ENCODE measurements at places on chromosomes 11 and 22.

GRCh38 chr11:80420374-80420773 lies 979.5 kb upstream of the TENM4 start:
- DNase-seq, result no peak

- DNase-seq, result peak; percentile 15
Observed at GRCh38 chr11:122159173-122159721, 43.2 kb upstream of the BLID start.

GRCh38 chr11:89321401-89321800 lies 143.7 kb downstream of the TYR start:
- DNase-seq, result no peak

- DNase-seq, result no peak
Observed at GRCh38 chr11:121291319-121291718, 1.3 kb upstream of the SC5D start.

GRCh38 chr22:31923136-31923535 lies 21.2 kb upstream of the YWHAH start:
- no peak for DNase-seq

- DNase-seq, result peak; percentile 88
Observed at GRCh38 chr11:120324932-120325810, at the start of gene TLCD5. Gene TLCD5 (plus strand): TSS chr11:120325299. CDS start chr11:120327442, 2,143 bp downstream.

GRCh38 chr22:37547251-37547741 lies 13.0 kb upstream of the CDC42EP1 start:
- DNase-seq, result no peak

DNA sequence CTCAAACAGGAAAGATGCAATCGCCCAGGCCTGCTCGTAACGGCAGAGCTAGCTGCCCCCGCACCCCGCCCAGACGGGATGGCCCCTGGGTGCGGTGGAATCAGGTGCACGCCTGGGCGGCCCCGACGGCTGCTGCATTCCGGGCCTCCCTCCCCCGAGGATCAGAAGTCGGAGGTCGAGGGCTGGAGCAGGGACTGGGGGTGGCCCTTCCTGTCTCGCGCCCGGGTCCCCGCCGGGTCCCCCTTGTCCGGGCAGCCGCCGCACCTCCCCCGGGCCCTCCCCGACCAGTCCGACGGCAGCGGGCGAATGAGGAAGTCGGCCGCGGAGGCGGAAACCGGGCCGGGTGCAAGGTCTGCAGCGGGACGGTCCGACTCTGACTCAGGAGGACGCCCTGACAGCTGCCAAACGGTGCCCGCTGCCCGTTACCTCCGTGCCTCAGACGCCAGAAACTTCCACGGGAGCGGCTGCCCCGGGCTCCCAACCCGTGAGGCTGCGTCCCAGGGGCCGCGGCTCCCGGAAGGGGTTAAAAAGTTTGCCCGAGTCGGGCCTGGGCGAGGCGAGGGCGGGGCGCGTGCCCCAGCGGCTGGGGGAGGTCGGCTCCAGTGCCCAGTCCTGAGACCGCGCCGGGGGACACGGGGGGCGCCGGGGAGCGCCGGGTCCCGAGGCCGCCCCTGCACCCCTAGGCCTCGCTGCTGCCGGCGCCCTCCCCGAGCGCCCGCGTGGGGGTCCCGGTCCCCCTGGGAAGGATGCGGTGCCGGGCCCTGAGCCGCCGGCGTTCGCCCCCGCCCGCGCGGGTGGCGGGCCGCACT lies 663 bp downstream of the MYH9 start:
- peak; percentile 28 for DNase-seq

- DNase-seq, result peak; percentile 56
Observed at GRCh38 chr22:27416511-27417420, 384.8 kb downstream of the MN1 start.

DNA sequence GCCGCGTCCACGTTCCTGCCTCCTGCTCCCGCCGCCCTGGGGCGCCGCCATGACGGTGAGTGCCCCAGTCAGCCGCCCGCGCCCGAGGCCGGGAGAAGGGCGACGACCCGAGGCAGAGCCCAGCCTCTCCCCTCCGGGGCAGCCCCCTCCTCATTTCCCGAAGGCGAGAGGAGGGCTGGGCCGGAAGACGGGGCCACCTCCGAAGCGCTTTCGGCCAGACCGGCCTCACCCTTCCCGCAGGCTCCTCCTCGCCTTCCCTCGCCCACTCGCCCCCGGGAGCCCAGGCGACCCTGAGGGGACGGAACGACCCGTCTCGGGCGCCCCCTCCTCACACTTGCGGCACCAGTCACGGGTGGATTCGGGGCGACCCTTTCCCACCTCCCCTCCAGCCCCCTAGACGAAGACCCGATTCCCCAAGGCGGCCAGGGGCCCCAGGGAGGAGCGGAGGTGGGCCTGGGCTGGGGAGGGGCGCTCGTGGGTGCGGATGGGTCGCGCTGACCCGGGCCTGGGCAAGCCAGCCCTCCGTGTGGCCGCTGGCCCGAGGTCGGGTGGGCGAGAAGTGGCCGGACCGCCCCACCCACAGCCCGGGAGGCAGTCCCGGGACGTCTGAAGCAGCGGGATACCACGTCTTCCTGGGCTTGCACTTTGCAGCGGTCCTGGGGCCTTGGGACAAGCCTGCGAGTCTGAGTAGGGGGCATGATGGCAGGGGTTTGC lies 49.7 kb downstream of the TRIOBP start:
- peak; percentile 45 for DNase-seq

DNA sequence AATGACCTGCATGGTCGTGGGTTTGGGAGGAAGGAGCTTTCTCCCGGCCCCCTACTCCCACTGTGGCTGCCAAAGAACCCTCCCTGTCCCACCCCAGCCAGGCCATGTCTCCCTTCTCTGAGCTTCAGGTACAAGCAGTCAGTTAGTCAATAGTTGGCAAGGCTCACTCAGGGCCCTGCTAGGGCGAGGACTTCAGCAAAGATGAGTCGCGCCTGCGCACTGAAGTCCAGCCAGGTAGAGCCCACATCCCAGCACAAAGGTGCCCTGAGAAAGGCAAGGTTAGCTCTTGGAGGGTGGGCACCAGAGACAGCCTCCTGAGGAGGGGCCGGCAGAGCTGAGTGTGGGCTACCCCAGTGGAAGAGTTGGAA lies 11.1 kb downstream of the C11orf86 start:
- DNase-seq, result no peak

GRCh38 chr22:48581796-48582469 lies 1245.7 kb downstream of the BRD1 start:
- no peak for DNase-seq

GRCh38 chr11:3093281-3094191 lies 36.3 kb upstream of the CARS1 start:
- peak; percentile 55 for DNase-seq

DNA sequence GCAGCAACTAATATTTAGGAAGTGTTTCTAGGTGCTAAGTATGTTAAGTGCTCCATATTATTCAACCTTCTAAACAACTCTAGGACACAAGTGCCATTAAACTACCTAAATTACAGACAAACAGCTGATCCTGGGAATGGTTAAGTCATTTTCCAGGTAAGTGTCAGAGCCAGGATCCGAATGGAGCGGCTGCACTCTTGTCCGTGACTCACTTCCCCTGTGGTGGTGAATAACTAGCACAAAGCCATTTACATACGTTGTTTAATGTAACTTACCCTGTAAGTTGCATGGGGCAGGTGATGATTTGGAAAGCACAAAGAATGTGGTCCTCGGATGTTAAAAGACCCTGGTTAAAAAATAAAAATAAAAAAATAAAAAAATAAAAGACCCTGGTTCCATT lies 8.8 kb upstream of the PRG2 start:
- no peak for DNase-seq

DNA sequence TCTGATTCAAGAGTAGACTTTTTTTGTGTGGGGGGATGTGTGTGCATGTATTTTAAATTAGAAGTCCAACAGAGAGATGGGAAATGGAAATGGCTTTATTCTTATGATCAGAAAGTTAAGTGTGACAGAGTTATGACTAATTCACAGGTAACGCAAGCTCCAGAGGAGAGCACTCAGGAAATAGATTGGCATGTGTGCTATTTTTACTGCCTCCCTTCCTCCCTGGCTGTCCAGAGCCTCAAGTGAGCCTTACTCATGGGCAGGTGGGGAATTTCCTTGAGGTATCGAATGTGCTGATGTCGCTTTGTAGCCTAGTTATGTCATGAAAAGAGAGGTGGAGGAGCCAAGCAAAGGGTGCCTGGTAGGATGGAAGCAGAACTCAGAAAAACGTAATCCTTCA lies 70.3 kb upstream of the BDNF start:
- DNase-seq, result no peak

- no peak for DNase-seq
Observed at GRCh38 chr22:48906216-48906835, 921.3 kb downstream of the BRD1 start.

- DNase-seq, result no peak
Observed at GRCh38 chr22:38135133-38135706, 24.7 kb upstream of the BAIAP2L2 start.

- DNase-seq, result no peak
Observed at GRCh38 chr11:23947883-23948282, 549.0 kb upstream of the LUZP2 start.

DNA sequence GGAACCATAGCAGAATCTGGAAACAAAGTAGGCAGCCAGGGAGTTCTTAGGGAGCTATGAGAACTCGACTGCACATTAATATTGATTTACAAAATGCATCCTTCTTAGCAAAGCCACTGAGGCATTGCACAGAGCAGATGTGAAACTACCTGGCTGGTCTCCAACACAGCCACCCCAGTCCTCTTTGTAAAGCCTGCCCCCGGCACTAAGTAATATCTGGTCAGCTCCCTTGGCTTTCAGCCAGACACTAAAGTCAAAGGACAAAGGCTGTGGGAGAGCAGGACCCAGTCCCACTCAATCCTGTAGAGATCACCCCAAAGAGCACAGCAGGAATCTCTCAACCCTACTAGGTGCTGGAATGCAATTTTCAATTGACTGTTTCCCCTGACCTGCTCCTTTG lies 12.8 kb downstream of the XRRA1 start:
- DNase-seq, result no peak

DNA sequence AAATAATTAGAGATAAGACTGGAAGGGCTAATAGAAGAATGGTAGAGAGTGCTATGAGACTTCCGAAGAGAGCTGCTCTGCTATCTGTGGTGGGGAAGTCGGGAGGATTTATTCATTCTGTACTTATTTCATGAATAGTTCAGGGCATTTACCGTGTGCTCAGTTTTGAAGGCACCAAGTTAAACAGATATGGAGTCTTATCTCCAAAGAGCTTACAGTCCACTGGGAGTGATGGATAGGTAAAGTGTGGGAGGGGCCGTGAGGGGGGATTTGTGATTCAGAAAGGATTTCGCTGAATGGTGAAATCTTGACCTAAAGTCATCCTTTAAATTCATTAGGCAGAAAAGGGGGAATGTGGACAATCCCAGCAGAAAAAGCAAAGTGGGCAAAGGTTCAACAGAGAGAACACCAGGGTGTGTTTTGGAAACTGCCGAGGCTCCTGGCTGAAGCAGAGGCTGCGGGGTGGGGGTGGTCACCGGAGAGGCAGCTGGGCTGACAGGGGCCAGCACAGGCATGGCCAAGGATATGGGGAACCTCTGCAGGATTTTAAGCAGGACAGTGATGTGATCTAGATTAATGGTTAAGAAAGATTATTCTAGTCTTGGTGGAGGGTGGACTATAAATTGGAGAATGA lies 91.2 kb downstream of the UBASH3B start:
- no peak for DNase-seq

GRCh38 chr22:26648528-26649388 lies 8.6 kb upstream of the MIAT start:
- no peak for DNase-seq

- DNase-seq, result no peak
Observed at GRCh38 chr11:77178150-77178549, 50.1 kb downstream of the MYO7A start.

GRCh38 chr11:2149460-2149859 lies 10.3 kb upstream of the IGF2 start:
- no peak for DNase-seq

- no peak for DNase-seq
Observed at GRCh38 chr11:121657146-121657545, 204.4 kb upstream of the SORL1-AS1 start.

- peak; percentile 44 for DNase-seq
Observed at GRCh38 chr11:72041364-72042063, 38.8 kb downstream of the NUMA1 start.

GRCh38 chr11:59212744-59213631 lies at the start of gene MPEG1:
Gene MPEG1 (minus strand): TSS chr11:59212927. CDS start chr11:59212865, 62 bp downstream.
- DNase-seq, result no peak

DNA sequence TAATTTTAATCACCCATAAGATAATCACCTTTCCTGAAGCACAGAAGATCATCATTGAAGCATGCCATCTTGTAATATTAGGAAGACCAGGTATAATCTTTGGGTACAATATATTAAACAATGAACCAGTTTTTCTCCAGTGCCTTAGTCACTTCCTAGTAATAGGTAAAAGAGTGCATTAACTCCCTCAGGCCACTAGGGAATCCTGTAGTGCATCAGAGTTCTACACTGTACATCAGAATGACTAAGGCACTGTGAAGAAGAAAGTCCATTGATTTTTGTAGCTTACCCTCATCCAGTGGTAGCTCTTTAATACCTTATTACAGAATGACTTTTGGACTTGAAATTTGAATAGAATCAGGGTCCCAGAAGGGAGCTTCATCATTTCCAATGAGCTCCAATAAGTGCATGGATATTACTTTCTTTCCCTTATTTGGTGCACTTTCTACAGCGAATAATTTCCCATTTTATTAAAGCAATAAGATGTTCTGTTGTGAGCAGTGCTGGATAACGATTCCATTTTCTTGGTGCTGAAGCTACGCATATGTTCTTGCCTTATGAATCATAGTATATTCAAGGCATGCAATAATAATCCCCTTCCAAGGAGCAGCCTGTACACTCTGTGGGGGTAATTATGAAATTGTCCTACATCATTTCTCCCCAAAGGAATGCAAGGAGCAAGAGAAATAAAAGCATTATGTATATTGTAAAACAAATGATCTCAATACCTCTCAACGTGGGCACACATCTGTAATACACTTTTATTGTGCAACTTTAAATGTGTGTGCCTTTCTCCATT lies 4.7 kb downstream of the C11orf87 start:
- no peak for DNase-seq

- no peak for DNase-seq
Observed at GRCh38 chr11:9905960-9906791, 242.3 kb downstream of the SWAP70 start.

DNA sequence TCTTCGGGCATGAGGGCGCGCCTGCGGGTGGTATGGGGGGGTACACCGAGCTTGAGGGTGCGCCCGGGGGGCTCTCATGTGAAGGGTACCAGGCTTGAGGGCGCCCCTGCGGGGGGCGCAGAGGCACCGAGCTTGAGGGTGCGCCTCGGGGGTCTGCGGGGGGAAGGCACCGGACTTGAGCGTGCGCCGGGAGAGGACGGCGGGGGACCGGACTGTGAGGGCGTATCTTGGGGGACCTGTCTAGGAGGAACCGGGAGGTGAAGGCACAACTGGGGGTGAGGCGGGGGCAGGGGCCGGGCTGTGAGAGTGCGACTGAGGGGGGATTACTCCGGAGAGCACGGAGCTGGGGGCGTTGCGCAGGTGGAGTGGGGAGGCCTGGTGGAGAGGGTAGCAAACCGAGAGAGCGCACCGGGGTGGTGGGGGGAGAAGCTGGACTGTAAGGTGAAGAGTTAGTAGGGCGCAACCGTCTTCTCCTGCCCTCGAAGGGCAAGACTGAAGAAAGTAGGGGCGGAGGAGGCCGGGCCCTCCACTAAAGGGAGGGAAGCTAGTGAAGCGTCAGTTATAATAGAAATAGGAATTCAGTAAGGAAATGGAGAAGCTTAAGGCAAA lies 1.1 kb upstream of the DDX6 start:
- peak; percentile 38 for DNase-seq

Data from WTC11 (cell line).